ENCODE measurements at places on chromosomes 1 and 21. TPM values are rescaled to one million over a fixed set of nuclear protein-coding genes. Genes with fewer than 3 reads are reported as not detected.

DNA sequence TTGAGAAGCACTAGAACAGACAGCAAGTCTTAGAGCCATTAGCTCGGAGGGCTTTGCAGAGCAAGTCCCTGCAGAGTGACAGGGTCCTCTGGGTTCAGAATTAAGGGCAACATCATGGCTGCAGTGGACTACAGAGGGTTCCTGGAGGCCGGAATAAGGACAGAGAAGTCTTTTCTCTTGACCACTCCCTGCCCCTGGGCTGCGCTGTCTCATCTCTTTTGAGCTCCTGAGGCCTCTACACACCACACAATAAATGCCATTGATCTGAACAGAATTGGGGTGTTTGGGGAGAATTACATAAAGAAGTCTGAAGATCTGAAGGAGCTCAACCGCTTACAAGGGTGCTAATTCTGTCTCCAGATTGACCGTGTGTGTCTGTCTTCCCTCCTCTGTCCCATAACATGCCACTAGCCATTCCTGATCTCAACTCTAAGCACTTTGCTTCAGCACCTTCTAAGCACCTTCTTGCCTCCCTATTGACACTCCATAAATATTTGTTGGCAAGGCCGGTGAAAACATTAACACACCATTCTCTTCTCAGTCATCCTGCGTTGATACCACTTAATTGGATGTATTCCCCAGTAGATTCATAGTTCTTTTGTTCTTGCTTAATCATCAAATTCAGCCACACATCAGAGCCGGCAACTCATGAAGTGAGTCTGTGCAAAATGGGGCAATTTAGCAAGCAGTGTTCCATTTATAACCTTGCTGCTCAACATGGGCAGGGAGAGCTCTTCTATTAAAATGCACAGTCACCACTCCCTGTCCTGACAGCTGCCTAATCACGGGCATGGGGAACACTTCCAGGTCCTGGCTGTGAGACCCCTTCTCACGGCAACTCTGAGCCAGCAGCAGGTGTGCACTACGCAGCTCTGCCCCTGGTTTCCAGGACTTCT, 49.7 kb downstream of the NMNAT2 start:
- no peak for DNase-seq

GRCh38 chr1:65505547-65506300, 85.3 kb downstream of the LEPR start:
- DNase-seq: no peak

GRCh38 chr1:40539338-40539737, 7.9 kb downstream of the ZNF684 start:
- DNase-seq: no peak

Gene FCRL4
- total RNA-seq: not detected

Gene HFM1
- 0.17 TPM for total RNA-seq

- no peak for DNase-seq
Measured at GRCh38 chr1:178030467-178030866, 60.6 kb upstream of the SEC16B start.

Gene FRRS1
- total RNA-seq: 87.4 TPM

GRCh38 chr1:115088115-115088778, 1.1 kb downstream of the TSPAN2 start:
- DNase-seq: no peak

Gene LENEP
- not detected for total RNA-seq

Gene PRRX1
- total RNA-seq: under 0.01 TPM

DNA sequence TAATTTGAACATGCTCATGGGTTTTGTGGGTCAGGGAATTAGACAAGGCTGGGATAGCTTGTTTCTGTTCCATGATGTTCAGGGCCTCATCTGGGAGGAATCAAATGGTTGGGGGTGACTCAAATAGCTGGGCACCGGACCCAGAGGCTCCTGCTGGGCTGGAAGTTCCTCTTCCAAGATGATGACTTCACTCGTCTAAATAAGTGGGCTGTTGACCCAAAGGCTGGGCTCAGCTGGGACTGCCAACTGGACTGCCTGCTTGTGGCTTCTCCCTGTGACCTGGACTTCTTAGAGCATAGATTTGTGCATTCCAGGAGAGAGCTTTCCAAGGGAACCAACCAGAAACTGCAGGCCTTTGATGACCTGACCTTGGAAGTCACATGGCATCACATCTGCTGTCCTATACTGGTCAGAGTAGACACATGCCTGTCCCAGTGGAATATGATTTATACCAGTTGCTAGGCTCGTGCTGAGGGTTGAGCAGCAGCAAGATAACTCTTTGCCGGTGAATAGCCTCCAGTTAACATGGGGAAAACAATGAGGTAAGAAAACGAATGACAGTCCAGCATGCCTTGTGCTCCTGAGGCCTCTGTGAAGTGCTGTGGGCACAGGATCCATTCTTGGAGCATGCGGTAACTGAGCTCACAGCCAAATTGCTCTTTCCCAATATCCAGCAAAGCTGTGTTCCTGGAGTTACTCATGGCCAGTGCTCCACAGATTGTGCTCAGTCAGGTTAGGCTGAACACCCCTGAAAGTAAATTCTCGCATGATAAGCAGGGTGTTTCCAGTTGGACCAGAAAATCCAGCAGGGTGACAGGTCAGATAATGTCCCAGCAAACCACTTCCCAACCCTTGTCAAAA, 272.9 kb upstream of the TMEM51 start:
- no peak for DNase-seq

Gene GPR52
- total RNA-seq: 4.8 TPM

DNA sequence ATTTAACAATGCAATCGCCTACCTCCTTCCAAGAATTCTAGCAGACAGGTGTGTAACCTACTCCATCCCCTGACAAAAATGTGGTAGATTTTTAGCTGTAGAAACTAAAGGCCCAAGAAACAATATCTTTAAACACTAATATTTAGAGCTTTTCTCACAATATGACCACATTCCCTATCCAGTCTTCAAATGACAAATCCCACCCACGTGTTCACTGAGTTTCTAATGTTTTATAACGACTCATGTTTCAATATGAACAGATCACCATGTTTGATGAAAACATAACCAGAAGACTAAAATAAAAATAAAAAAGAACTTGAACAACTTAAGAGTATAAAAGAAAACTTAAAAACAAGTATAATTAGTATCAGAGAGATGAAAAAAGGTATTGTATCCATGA, 24.6 kb downstream of the RSBN1 start:
- no peak for DNase-seq

- no peak for DNase-seq
Measured at GRCh38 chr1:63917571-63918417, 144.0 kb downstream of the ROR1 start.

DNA sequence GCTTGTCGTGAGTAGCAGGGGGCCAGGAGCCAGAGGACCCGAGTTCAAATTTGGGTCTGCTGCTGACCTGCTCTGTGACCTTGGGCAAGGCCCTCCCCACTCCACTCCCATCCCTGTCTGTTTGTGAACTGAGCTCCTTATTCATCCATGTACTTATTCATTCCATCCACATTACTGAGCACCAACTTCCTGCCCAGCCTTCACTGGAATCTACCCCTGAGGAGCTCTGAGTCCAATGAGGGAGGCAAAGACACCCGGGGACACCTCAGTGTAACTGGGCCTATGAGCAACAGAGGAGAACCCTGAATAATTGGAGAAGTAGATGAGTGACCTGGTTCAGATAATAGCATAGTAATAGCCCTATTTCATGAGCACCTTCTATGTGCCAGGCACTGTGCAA, 8.9 kb downstream of the BSND start:
- DNase-seq: no peak

DNA sequence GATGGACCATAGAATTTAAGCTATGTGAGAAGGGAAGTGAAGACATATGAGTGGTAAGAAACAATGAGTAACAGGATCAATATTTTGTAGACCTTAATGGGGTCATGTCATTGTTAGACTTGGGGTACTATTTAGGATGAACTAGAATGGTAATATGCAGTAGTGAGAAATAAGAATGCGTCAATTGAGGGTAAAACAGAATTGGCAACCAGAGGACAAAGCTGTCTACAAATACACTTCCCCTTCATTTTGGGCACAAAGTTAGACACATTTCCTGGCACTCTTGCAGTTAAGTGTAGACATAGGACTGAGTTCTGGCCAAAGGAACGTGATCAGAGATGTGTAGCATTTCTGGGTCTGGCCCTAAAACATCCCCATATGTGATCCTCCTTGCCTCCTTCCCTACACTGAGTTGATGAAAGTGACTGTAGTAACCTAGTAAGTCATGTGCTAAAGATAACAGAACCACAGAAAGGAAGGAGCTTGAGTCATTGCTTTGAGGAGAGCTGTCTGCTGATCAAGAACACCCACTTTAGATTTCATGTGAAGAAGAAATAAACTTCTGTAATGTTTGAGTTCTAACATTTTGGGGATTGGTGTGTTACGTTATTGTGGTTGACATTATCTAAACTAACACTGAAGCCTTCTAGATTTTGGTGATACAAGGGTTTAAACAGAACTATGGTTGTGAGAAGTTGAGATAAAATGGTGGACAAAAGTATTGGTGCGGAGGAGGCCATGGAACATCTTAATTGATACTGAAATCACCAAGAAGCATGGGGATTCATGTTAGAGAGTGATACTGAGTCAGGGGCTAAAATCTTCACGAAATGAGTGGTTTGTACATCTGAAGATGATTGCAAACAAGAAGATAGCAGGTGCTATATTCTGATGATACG, 41.7 kb downstream of the CD55 start:
- DNase-seq: no peak

DNA sequence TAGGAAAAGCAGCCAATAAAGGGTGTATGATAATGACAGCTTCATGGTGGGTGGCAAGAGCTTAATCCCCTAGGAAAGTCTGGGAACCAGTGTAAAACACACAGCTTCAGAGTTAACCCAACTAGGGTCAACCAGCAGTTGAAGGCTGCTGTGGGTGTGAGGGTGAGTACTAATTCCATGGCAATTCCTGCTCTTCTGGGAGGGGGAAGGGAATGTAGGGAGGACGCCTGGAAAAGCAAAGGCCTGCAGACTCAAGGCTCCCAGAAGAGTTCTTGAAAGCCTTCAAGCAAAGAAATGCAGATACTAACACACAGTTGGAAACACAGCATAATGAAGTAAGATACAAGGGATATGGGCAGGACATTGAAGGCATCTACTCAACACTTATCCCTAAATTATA, 28.1 kb downstream of the TTLL7 start:
- DNase-seq: no peak

GRCh38 chr1:44613941-44614340, 60.3 kb downstream of the TMEM53 start:
- DNase-seq: no peak

DNA sequence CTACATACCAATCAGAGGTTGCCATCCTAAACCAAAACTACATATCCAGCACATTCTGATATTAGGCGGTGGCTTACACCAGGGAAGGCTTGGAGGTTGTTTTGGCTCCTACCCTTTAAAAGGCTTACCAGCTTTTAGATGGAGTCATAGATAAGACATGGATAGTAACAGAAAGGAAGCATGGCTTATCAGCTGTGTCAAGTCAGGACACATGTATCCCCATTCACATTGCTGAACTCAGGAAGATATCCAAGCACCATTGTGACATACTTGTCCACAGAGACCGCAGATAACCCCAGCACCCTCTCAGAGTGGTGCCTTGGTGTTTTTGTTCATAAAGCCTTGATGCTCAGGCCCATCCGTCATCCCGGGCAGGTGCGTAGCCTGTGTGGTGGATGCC, 39.7 kb downstream of the ADARB1 start:
- DNase-seq: no peak

Gene RLF
- 10.2 TPM for total RNA-seq

DNA sequence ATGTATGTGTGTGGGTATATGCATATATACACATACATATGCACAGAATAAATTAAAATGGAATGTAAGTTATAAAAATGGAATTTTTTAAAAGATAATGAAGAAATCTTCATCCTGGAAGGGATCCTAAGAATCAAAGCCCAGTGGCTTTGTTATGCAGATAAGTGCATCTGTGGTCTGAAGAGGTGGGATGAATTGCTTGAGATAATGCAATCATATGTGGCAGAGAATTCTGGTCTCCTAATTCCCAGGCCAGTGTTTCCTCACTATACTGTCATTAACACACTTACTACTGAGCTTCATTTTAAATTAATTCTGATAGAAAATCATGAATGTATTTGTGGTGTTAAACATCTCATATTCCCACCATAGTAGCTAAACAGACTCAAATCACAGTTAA, 86.7 kb upstream of the PRMT6 start:
- DNase-seq: no peak

DNA sequence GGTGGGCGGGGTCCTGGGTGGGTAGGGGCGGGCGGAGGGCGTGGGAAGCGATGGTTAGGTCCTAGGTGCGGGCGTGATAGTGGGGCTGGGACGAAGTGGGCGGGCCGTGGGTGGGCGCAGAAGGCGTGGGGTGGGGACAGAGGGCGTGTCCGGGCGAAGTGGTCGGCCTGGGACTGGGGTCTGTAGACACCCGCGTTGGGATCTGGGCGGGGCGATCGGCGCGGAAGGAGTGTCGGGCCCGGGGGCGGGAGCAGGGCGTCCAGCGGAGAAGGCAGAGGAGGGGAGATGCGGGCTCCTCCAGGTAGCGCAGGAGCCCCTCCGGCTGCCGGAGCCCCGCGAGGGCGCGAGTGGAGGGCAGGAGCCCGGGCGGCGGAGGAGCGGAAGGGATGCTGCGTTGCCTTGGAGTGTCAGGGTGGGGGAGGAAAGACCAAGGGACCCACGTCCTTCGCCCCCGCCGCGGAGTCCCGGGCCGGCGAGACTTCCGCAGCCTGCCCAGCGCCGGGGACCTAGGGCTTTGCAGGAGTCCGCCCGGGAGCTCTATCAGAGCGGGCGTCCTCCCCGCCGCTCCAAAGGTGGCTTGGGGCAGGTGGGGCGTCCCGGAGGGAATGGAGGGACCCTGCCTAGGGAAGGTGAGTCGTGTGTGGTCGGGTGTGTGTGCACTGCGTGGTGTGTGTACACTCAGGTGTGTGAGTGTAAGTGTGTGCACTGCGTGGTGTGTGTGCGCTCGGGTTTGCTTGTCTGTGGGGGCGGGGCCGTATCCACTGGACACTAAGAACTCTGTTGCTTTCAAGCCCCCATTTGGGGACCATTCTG, 27.0 kb upstream of the PRSS38 start:
- no peak for DNase-seq

DNA sequence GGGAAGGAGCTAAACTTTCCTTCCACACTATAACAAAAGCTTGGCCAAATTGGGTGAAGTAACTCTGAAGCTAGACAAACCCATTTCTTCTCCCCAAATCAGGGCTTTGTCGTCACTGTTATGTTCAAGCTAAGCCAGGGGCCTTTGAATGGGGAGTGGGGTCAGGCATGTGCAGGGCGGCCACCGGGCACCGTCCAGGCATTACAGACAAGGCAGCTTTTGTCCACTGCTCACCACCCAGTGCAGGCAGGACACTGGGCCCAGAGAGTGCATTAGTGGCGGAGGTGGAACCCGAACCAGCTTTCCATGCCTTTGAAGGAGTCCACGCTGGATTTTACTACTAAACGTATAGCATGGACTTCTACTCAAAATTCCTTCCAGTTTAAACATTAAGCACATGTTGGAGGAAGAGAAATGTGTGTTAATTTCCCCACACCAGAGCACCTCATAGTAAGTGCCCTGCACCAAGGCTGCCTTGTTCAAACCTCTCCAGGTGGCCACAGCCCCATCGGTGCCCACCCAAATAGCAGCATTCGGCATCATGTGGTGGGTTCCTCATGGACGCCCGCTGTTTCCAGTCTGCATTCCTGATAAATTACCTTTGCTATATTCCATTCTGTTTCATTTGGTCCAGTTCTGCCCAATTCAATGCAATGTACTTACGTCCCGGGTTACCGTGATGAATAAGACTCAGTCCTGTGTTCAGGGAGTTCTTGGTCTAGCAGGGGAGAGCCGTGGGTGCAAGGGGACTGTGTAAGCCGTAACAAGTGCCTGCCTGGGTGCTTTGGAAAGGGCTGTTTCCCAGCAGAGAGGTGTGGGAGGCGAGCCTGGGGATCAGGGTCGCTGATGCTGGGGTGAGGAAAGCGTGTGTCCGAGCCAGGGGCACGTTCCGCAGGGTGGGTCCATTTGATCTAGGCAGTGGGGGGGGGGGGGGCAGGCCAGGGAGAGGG, 1.6 kb downstream of the UBASH3A start:
- no peak for DNase-seq
